ENCODE measurements at places on chromosomes 3 and 15.

DNA sequence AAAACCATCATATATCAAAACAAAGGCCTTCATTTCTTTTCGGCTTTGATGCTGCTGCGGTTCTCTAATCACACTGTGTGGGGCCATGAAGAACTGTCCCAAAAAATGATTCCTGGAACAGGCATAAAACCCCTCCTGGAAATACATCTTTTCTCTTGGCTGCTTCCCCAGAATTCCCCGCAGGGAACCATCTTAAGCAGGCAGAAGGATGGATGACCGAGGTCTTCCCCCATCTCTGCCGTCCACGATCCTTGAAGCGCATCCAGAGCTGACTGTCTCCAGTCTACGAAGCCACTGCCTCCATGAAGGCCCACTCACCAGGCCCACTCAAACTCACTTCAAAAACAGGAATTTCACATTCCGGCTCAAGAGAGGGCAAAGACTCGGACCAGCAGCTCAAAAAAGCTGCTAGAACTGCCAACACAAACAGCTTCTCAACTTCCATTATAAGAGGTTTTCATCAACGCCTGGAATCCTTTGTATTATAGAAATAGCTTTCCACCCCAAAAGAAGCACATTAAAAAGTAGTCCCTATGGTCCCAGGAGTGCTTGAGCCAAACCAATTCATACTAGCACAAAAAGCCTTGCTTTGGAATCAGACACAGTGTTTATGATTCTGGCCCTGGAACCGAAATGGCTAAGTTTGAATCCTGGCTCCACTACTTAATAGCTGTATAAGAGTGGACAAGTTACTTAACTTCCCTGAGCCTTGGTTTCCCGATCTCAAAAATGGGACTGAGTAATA lies 487.5 kb upstream of the WNT5A start:
- no peak for DNase-seq

GRCh38 chr3:46955801-46956259 lies 20.7 kb downstream of the CCDC12 start:
- no peak for DNase-seq

DNA sequence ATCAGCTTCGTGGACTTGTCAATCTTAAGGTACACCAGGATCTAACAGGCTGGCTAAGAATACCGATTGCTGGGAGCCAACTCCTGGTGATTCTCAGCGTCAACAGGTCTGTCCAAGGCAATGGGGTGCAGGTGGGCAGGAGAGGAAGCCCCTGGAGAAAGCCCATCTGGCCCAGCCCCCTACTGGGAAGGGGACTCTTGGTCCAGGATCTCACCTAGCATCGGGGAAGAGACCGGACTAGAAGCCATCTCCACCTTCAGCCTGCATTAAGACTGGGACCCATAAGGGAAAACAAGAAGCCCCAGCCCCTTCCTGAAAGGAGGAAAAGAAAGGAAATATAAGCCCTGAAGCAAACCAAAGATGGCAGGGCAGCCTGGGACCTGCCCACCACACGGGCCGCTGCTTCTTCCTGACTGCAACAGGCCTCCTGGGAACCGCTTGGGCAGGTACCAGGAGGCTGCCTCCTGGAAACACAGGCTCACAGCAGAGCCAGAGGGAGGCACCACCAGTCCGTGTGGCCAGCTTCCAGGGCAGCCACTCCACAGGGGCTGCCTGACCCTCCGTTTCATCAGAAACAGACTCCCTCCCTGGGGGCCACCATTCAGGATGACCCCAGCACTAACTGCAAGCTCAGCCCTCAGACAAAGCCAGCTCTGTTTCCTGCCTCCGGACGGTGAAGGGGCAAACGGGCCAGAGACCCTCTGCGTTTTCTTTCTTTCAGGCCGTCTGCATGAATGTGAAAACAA lies 100.2 kb downstream of the LRIG1 start:
- DNase-seq: no peak

DNA sequence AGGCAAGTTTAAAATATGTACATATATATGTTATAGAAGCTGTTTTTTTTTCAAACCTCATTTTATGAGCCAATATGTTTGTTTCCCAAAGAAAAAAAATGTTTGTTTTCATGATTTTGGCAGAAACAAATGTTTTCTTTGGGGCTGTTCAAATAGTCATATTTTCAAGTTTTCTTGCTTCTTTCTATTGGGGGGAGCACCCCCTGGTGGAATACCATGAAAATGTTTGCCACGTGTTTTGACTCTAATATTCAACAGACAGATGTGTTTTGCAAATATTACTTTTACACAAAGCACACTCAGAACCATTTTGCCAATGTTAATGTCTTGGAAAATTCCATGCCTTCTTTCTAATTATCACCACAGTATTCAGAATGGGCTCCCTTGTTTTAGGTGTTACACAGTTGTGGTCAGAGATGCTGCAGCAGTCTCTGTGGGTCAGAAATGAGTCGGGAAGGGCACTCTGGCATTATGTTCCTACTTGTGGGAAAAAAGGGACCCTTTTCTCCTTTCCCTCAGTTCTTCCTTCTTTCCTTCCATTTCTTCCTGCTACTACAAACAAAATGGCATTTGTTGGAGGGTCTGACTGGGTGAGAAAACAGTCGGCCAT lies 817.0 kb downstream of the TUSC7 start:
- no peak for DNase-seq

DNA sequence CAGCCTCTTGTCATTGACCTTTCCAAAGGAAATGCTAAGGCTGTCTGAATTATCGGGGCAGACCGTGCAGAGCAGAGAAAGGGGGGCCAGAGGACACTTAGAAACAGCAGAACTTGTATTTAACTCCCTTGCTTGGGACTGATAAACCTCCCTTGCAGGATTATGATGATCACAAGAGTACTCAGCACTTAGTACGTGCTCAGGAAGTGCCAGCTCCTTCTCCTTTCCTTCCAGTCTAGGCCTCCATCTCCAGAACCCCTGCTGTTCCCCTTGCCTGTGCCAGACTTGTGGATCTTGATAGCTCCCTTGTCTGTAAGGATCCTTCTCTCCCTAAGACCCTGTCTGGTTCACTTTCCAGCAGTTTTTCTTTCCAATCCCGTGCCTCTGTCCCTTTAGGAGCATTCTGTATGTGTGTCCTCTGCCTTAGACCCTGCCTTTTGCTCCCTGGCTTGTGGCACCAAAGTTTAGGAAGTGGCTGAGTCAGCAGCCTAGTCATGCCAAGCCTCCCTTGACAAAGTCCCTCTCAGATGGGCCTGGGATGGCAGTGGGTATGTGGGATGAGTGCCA lies 747 bp downstream of the SORD start:
- no peak for DNase-seq

DNA sequence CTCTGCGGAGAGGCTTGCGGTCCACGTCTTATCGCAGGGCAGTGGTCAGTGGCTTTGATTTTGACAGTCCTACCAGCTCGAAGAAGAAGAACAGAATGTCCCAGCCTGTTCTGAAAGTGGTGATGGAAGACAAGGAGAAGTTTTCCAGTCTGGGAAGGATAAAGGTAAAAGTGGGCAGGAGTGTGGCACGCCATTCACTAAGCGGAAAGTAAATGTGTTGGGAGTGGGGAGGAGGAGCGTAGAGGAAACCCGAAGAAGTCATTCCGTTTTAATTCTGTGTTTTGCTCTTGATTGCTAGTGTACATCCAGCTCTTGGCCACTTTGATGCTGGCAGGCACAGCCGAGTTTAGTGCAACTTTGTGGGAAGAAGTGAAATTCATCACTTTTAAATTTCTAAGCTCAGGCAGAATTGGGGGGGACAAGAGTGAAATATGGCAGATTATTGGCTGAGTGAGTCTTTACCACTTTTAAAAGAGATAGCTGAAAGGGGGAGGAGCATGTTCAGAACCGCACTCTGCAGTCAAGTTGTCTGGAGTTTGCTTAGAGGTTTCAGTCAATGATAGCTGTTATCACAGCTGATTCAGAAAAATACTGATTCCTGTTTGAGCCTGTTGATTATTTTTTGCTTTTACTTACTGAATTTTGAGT lies 1.8 kb downstream of the ARHGEF26 start:
- no peak for DNase-seq

DNA sequence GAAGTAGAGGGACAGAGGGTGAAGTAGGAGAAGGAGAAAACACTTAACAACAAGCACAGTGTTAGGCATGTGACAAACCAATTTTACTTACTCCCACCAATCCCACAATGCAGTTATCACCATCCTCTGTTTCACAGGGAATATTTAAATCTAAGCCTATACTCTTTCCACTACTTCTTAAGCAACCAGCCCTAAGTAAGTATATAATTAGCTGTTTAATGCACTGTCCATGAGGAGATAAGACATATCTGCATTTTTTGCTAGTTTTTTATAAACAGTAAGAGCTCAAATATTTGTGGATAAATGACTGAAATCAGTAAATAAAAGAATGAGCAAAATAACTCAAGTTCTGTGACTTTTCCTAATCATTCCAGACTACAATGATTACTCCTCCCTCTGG lies 62.7 kb downstream of the GSK3B start:
- DNase-seq: no peak

DNA sequence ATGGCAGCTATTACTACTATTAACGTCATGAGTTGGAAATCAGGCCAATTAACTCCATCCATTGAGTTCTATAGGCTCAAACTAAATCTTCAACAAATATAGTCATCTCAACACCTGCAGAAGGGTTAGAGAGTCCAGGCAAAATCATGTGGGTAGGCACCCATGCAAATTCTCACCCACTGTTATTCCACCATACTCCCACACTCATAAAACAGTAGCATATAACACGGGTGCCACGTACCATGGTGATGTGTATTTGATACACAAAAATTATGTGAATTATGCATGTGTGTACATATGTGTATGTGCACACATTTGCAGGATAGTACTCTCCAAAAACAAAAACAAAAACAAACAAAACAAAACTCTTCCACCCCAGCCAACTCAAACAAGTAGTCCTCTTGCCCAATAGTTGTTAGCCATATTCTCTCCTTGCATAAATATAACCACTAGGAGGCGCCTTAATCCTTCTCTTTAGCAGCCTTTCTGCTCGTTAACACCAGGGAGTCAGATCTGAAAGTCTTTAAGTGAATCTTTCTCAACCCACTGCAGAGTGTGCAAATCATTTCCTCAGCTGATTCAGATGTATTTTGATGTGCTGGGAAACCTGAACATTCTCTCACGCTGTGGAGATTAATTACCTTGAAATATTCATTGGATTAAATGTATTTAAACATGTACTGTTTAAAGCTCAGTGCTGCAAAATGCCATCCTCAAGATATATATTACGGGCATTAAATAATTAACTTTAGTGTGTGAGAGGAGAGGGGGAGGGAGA lies 38.0 kb upstream of the COPB2 start:
- DNase-seq: no peak

DNA sequence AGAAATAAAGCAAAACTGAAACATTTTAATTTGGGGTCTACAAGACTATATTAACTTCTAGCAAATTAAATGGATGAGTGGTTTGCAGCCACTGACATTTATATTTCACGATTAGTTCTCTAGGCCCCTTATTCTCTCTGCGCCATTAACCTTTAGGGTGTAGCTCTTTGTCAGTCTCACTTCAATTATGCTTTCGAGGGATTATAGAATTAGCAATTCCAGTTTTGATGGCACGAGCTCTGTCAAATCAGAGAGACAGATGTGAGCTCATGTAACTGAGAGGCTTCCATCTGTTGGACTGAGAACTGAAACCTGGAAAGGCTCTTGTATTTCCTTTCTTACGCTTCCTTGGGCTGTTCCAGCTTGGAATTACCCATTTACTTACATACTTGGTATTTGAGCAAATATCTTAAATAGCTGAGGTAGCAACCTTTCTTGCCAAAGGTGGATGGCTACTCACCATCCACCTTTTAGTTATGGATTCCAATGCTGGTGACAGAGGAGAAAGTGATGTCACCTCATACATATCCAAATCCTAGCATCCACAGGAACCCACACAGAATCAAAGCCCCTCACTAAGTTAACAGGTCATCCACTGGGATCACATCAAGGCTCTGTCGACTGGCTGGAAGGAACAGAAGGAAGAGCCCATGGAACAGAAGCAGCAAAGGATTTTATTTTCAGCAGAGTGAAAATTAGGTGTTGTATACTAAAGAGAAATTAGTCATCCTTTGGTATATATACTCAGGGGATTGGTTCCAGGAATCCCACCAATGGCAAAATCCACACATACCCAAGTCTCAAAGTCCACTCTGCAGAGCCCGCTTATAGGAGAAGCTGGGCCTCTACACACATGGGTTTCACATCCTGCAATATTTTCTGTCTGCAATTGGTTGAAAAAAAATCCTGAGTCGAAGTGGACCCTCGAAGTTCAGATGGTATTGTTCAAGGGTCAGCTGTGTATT lies 20.8 kb downstream of the VGLL4 start:
- DNase-seq: no peak

DNA sequence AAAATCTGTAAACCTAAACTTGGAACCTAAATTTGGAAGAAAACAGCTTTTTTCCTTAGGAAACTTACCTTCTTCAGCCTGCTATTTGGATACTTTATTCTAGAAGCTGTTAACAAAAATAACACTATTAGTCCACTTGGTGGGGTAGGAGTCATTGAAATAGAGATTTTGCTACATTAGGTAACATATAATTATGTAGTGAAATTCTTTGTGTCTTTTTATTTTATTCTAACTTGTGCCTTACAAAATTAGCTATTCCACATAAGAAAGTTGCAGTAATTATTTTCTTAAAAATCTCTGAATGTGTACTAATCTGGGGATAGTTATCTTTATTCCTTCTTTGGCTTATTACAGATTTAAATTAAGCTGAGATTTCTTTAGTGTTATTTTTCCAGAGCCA lies 360.4 kb upstream of the ROBO2 start:
- no peak for DNase-seq

DNA sequence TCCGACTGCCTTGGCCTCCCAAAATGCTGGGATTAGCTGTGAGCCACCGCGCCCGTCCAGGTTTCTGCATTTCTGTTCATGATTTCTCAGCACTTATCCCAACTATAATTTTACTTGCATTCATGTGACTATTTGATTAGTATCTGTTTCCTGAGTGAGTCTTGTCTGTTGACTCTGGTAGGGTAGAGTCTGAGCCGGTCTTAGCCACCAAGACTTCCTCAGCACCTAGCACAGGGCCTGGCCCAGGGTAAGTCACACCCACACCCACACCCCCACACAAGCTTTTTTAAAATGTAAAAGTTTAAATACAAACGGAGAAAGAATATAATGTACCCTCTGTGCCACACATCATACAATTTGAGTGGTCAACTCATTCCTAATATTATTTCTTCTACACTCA lies 3.1 kb upstream of the SPATA12 start:
- no peak for DNase-seq

Data from activated T-cell treated with anti-CD3 and anti-CD28 coated beads, Interleukin-2, amount 50 U/mL, for 1 hour (primary cell).